GM18507 (cell line): ENCODE measurements at places on chromosomes 11 and 22.
A peak's percentile ranks its signal among the peaks of the same experiment; 100 is the strongest.

- no peak for DNase-seq
Measured at GRCh38 chr22:44702479-44703198, 635 bp downstream of the PRR5 start.

DNA sequence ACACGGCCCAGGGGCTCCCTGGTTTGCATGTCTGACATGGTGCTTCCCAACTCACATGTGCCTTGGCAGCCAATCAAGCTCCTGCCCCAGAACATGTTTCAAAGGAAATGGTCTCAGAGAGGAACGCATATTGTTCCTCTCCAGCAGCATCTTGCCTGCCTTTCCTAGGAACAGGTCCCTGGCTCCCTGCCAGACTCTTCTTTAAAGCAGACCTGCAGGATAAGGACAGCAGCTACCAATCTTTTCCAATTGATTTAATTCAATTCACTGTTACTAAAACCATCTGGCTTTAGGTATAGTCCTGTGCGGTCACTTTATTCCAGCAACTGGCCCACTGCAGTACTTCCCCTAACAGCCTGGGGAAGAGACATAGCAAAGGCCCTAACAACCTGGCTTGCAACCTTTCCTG is 79.9 kb downstream of the AMBRA1 start:
- no peak for DNase-seq

GRCh38 chr11:17277024-17277584 is 565 bp downstream of the NUCB2 start:
- DNase-seq: no peak

DNA sequence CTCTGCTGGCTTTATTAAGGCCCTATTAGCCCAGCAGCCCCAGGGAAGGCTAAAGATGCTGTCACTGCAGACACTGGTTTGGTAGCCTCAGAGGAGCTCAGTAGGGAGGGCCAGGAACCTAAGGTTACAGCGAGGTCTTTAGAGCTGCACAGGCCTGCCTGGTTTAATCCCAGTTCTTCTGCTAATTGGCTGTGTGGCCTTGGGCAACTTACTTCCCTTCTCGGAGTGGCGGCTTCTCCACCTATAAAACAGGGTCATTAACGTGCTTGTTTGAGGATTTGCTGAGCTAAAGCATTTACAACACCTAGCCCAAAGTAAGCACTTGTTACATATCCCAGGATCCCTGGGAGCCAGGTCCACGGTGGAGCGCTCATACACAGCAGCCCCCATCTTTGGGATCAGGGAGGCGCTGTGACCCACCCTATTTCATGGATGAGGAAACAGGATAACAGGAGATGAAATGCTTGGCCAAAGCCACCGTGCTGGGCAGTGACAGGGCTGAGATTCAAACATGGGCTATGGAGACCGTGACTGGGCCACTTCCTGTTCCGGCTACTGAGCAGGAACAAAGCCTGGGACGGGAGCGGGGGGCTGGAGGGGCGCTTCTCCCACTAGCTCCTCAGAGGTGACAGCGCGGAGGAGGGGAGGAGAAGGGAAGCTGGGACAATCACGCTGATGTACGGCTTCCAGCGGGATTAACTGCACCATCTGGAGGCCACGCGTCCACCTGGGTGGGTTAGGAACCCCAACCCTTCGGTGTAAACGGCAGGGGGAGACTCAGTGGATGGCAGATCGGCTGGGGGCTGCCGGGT is 61.5 kb downstream of the IGLL1 start:
- no peak for DNase-seq

DNA sequence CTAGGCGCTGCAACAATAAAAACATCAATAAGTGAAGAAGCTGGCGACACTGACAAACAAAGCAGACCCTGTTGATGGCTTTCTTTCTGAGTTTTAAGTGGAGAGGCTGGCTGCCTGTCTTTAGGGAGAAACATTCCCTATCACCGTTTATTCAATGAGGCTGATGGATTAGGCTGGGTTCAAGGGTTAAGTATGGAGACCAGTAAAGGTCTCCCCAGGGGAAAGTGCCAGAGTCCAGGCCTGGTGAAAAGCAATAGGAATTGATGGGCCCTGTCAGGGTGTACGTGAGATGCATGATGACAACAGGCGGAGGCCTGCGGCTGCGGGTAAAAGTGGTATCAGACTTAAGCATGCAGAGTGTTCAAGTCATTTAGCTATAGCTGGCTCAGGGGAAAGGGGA is 102.6 kb downstream of the ALX4 start:
- DNase-seq: no peak

GRCh38 chr22:45638834-45639746 is 32.5 kb upstream of the ATXN10 start:
- no peak for DNase-seq

DNA sequence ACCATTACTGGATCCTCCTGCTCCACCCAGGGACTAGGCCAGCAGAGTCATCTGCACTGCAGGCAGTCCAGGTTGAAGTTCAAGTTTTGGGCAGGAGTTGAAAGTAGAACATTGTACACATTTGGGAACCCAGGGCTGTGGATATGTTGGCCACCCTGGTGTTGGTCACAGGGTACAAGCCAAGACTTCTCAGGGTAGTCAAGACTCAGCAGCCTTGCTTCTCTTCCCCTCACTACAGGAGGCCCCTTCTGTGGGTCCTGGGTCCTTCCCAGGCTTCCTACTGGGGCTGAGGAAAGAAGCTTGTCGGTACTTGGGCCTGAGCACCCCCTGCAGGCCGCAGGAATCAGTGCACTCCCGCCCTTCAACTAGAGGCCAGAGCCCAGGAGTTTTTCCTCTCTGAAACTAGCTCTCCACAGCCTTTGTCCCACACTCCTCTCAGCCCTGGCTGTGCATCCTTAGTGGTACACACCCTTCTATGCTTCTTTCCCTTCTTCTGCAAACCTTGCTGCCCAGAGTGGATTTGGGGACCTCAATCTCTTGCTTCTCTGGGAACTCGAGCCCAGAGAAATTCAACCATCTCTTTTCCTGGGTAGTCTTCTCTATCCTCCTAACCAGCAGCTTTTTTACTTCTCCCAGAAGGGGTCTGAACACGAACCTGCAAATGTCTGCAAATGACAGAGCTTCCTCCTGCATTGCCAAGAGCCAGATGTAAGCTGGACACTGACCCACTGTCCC is 2.6 kb upstream of the HPX start:
- peak; percentile 43 for DNase-seq

DNA sequence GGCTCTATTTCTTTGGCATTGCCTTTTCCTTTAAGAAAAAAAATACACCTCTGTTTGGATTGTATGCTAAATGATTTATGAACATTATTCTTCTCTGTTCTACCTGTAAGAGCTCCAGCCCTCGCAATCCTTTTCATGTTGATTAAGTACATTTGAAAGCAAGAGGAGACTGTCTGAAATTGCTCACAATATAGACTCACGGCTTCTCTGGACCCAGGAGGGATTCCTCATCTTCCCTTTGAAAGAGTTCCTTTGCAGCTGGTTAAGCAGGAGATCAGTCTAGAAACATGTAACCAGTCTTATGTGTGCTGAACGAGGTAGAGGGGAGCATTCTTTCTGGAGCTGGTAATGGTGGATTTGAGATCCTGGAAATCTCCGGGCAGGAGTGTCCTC is 47.4 kb downstream of the PKNOX2 start:
- no peak for DNase-seq
